Mammary epithelial cell (primary cell): ENCODE measurements at places on chromosomes 4 and X. TPM values are rescaled to one million over a fixed set of nuclear protein-coding genes. Genes with fewer than 3 reads are reported as not detected.

DNA sequence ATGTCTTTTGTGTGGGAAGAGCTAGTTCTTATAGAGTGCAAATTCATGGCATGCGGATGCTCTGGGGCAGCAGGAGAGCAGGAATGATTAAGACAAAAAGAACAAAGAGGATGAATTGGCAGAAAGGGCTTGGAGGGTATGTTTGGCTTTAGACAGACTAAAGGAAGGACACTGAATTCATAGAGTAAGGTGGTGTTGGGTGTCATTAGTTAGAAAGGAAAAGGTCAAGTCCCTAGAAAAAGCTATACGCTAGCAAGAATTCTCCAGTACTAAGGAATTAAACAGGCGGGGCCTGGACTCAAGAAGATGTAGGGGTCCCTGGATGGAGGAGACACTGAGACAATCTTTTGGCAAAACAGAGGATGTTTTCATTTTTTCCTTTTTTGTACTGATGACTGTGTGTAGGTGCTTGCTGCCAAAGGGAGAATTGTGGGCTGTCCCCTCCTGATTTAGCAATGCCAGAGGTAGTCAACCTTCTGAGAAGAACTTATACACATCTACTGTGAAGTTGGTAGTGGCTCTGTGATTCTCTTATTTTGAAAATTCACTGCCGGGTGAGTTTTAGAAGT is 391.0 kb downstream of the SPRY1 start:
- no peak for DNase-seq

GRCh38 chrX:120224388-120224787 is 26.2 kb upstream of the ZBTB33 start:
- DNase-seq = no peak

DNA sequence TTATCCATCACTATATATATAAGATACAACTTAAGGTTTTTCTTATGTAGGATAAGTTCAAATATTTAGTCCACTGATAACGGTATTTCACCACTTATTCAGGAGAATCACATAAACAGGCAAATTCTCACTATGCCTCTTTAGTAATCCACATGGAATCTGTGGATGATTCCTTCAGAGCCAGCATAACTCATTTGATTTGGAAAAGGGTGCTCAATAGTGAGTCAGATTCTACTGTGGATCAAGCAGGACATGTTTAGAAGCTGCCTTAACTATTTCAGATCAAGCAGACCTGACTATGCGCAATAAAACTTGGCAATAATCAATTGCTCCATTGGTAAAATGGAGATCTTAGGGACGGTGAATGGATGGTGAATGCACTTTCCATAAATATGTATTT is 184.1 kb downstream of the CBR4 start:
- DNase-seq = no peak

DNA sequence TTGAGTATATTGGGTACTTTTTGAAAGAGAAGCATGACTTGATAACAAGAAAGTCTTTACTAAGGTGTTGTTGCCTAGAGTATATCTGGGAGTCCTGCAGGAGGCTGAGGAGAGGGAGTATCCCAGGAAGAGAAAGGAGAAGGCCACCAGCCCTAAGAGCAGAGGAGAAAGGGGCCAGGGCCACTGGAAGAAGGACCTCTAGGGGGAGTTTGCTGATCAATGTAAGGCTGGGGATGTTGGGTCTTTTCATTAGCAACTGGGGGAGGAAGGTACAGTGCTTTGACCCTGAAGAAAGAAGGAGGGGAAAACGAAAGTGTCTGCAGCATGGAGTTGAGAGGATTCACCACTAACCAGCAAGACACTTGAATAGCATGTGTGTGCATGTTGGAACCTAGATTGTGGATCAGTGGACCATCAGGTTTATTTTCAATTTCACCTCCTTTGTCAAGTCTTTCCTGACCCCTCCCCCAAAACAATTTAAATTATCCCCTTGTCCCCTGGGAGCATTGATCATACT is 4.5 kb downstream of the SMIM9 start:
- no peak for DNase-seq

- DNase-seq = peak; percentile 2
These were observed 360.7 kb downstream of the PCDH7 start for GRCh38 chr4:31080887-31081286.

DNA sequence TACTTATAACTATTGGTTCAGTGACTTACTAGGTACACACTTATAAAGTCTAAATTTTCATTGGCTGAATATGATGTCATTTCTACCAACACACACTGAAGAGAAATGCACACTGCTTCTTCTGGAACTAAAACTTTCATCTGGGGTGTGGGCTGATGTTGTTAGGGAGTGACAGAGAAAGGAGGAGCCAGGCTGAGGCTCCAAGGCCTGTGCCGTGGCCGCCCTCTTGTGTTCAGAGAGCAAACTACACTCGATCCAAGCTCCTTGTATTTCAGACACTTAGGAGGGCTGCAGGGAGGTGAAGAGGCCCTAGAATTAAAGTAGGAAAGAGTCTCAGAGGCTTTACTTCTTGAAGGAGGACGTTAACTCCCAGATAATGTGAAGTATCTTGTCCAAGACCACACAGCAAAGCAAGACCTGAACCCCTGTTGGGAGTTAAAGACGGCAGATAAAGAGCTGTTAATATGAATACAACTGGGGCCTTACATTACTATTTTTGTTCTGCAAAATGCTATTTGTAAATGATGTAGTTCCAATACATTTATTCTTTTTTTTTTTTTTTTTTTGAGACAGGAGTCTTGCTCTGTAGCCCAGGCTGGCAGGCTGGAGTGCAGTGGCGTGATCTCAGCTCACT is 137.5 kb downstream of the AFAP1 start:
- DNase-seq = peak; percentile 60

The TAF7L gene
- total RNA-seq = 0.17 TPM

The CT45A6 gene
- not detected in 2 replicates for total RNA-seq

The EREG gene
- total RNA-seq = 44.0 and 55.5 TPM in 2 replicates

The PHKA2 gene
- 18.0 TPM for total RNA-seq
